ENCODE measurements at places on chromosomes 13 and 19.

- no peak for DNase-seq
These were observed 29.4 kb downstream of the DIAPH3 start for GRCh38 chr13:60134376-60134775.

DNA sequence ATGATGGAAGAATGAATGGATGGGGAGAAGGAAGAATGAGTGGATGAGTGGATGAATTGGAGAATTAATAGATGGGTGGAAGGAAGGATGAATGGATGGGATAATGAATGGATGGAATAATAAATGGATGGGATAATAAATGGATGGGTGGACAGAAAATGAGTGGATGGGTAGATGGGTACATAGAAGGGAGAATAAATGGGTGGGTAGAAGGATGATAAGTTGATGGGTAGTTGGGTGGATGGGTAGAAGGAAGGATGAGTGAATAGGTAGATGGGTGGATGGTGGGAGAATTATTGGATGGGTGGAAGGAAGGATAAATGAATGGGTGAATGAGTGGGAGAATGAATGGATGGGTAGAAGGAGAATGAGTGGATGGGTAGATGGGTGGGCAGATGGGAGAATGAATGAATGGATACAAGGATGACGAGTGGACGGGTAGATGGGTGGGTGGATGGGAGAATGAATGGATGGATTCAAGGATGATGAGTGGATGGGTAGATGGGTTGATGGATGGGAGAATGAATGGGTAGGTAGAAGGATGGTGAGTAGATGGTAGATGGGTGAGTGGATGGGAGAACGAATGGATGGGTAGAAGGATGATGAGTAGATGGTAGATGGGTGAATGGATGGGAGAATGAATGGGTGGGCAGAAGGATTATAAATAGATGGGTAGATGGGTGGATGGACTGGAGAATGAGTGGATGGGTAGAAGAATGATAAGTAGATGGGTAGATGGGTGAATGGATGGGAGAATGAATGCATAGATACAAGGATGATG, 15.9 kb downstream of the VSTM2B start:
- DNase-seq: no peak

- DNase-seq: no peak
These were observed at the start of gene TMEM91 for GRCh38 chr19:41376241-41376997. Gene TMEM91 (plus strand): TSS chr19:41376533. CDS start chr19:41378310, 1,777 bp downstream.

- no peak for DNase-seq
These were observed 101.1 kb downstream of the DLEU7 start for GRCh38 chr13:50742353-50742752.

GRCh38 chr13:23349161-23349897, 84.2 kb downstream of the SACS start:
- DNase-seq: no peak

DNA sequence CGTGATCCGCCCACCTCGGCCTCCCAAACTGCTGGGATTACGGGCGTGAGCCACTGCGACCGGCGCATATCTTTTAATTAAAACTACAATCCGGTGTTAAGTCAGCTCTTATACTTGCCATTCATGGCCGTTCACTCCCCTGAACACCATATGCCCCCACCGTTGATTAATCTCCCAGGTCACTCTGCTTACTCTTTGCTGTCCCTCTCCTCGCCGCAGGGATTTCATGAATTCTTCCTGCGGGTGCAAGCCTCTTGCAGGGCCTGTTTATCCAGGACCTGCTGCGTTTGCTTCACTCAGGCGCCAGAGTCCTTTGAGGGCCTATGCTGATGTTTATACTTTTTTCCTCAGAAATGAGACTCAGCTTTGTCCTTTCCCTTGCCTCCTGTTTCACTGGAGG, 996 bp downstream of the ERVV-2 start:
- DNase-seq: no peak

DNA sequence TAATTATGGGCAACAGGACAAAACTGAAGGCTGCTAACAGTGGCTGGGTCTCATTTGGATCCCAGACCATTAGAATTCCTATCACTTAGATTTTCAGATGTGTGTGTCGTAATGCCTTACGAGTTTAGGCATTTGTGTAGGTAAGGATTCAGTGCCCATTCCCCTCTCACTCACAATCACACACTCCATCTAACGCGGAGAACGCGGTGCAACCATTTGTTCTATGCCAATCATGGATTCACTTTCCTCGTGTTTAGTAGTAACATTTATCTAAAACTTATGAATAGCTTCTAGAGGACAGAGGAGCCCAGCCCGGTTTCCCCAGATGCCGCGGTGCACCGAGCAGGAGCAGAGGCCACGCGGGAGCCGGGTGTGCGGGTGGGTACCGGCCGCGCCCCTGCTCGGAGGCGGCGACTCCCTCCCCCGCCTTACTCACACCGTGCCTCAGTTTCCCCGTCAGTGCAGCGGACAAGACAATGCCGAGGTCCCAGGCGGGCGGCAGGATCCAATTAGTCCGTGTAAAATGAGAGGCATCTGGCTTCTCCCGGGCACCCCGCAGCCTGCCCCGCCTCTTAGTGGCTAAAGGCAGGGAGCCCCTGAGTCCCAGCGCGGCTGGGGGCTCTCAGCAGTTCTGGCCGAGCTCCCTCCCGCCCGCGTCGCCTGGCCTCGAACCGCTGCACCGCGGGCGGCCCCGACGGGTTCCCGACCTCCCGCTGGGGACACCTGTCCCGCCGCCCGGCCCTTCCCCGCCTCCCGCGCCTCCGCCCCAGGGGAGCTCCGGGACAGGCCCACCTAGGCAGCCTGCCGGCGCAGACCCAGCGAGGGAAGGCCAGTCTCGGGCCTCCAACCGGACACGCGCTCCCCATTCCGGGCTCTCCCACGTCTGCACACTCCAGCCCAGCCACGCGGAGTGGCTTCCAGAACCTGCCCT, 5.9 kb upstream of the C1QTNF9B start:
- no peak for DNase-seq

DNA sequence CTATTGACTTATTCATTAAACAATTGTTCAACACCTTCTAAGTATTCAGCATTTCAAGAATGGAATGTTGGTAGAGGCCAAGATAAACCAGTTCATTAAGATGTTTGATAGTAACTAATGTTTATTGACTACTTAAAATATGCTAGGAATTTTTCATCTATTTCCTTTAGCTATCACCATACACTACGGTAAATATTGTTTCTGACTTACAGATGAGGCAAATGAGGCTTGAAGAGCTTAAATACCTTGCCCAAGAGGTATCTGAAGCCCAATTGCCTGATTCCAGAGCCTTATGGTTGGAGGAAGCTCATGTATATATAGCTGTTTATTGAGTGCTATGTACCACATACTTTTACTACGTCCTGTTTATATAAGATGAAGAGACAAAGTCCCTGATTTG, 286.2 kb downstream of the NDFIP2 start:
- DNase-seq: no peak

GRCh38 chr19:15028490-15028889, 20.8 kb upstream of the CASP14 start:
- no peak for DNase-seq

- DNase-seq: no peak
These were observed 1.4 kb upstream of the MEGF8 start for GRCh38 chr19:42323852-42324654.

- no peak for DNase-seq
These were observed 44.2 kb upstream of the HOMER3 start for GRCh38 chr19:18985257-18985656.

DNA sequence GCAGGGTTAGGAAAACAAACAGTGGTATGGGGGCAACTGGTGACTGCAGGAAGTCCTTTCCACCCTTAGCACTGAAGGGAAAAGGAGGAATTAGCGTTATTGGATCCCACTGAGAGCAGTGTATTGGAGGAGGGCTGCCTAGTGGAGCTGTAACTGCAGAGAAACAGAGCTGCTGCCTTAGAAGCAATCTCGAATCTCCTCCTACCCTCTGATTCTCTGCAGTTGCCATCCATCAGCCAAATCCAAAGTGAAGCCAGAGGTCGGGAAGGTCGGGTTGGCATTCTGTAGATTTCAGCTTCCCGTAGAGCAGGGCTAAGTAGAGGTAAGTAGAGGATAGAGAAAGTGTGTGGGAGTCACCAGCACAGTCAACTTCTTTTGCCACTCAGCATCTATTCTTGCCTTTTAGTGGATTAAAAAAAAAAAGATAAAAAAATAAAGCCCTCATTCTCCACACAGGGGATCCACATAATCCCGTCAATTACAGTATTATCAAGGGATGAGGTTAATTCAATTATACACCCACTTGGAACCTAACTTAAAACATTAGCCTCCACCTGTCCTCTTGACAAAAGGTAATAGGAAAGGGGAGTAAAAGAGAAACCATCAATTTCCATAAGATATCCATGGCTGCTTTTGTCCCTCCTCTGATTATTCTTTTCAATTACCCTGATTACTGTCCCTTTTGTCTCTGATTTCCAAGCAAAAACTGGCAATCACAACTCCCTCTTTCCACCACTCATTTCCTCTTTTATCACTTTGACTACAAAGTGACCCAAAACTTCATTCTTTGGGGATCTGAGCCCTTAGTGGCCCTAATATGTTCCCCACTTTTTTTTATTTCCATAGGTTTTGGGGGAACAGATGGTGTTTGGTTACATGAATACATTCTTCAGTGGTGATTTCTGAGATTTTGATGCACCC, 234.7 kb downstream of the RBM26 start:
- DNase-seq: no peak

- DNase-seq: no peak
These were observed 38.5 kb upstream of the MAB21L1 start for GRCh38 chr13:35514801-35515502.

GRCh38 chr13:110629735-110630134, 14.4 kb downstream of the NAXD start:
- DNase-seq: no peak

DNA sequence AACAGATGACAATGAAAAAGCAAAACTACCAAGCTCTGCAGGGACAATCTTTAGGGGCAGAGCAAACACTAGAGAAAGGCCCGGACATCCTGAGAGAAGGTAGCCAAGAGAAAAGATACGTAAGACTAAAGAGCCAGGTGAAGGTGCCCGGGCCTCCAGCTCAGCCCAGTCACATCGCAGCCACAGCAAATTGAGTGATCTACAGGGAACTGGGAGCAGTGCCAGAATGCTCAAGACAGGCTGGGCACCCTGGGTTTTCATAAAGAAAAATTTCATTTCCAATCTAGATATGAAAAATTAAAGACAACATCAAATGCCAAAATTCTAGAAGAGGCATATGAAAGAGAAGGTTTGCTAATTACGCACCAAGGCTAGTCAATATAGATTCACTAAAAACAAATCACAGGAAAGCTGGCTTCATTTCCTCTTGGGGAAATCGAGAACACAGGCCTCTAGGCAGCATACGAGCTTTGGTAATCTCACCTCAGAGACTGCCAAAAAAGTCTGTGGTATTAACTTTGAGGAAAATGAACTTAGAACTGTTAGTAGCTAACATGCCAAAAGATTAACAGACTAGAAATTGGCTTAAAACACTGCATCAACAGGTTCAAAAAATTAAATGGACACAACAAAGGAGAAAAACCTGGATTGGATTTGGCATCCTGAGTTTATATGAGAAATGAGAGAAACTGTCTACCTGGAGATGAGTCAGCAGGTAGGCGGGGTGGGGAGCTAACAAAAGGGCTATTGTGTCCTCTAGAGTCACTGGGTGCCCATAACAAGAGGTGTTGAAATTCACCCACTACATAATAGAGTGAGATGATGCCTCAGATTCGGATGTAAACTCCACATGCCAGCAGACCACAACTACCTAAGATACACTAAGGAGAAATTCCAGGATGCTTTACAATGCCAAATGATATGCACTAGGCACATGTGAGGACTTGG, 6.6 kb downstream of the ANKRD10 start:
- no peak for DNase-seq

DNA sequence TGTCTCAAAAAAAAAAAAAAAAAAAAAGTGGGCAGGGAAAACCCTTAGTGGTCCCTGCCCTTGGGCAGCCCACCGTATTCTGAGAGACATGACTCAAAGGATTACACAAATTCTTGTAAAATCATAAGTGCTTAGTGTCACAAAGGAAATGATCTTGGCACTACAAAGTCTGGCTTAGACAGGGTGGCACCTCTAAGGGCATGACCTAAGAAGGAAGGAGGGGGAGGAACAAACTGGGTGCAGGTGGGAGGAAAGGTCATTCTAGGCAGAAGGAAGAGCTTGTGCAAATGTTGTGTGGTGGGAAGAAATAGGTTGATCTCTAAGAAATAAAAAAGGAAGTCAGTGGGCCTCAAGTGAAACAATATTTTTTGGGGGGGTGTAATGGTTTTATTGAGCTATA, 10.4 kb downstream of the PNPLA6 start:
- DNase-seq: no peak

DNA sequence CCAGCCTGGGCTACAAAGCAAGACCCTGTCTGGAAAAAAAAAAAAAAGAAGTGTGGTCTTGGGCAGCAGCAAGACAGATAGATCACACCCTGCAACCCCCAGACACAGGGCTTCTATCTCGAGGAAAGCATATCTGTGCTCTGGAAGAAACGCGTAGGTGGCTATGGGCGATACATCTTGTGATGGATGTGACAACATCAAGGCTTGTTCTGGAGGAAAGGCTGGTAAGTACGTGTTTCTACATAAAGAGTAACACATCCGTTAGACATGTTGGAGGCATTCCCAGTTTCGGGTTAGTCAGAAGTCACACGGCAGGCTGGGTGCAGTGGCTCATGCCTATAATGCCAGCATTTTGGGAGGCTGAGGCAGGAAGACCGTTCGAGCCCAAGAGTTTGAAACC, 6.6 kb upstream of the DHDH start:
- DNase-seq: no peak

DNA sequence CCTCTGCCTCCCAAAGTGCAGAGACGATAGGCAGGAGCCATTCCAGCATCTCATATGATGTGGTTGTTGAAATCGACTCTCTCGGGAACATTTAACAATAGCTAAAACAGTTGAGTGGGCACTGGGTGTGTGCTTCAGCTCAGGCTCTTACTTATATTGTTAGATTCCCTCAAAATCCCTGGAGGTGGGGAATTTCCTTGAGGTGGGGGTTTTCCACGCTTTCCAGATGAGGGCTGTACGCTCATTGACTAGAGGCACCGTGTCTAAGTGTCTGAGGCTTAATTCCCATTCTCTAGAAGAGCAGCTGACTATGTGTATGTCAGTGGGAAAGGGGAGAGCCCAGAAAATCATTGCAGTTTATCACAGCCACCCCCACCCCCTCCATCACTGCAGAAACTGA, 10.8 kb upstream of the GRAMD1A start:
- DNase-seq: no peak

GRCh38 chr13:22108283-22108942, 437.5 kb downstream of the FGF9 start:
- DNase-seq: no peak

GRCh38 chr13:61777899-61778298, 362.2 kb upstream of the PCDH20 start:
- DNase-seq: no peak
